ENCODE measurements at places on chromosomes 5 and 9.

DNA sequence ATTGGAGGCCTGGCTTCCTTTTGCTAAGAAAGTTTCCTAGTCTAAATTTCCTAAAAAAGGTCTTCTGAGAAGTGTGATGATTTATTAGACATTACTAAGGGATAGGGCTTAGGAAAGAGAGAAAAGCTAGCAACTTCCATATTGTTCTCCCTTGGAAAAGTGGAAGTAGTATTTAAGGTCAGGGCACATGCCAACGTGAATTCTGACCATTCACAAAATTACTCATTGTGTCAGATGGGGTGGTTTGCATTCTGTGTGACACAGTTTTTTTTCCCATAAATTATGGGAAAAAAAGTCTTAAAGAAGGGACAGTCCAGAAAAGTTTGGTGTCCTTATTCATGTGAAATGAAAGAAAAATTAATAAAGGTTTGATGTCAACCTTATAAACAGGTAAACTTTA is 110.0 kb upstream of the ARRDC3 start:
- DNase-seq: no peak

GRCh38 chr5:97554977-97555643 is 372.1 kb upstream of the RIOK2 start:
- DNase-seq: no peak

GRCh38 chr5:115402822-115403577 is 106.5 kb upstream of the CCDC112 start:
- DNase-seq: no peak

- no peak for DNase-seq
Observed at GRCh38 chr9:21141427-21141882, at the start of gene IFNW1. Gene IFNW1, minus strand, starts transcription at chr9:21141832. Its CDS starts 262 bp downstream, at chr9:21141570.

DNA sequence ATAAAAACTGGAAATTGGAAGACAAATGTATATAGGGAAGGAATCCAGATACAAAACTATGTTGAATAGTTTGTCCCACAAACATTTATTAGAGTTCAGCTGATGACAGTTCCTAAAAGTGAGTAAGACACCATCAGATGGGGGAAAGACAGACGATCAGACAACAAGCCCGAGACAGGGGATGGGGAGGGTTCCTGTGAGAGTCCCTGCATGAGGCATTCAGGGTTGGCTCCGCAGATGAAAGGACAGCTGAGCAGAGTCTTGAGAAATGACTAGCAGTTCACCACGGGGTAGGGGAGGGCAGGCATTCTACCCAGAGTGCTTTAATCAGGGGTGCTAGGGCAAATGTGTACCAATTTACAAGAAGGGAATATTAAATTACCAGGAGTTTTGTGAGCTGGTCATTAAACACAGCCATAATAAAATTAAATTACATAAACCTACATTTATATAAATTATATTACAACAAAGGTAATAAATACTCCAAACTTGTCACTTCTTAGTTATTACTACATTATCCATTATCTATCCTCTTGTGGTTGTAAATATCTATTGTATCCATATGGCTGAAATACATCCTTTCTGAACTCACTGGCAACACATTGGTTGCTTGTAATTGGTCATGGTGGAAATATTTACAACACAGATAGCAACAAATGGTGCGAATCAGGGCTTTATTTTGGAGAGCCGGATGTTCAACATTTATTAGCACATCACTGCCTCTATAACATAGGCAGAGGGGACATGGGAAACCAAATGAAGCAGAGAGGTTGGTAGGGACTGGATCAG is 27.8 kb downstream of the TNFSF15 start:
- DNase-seq: no peak

DNA sequence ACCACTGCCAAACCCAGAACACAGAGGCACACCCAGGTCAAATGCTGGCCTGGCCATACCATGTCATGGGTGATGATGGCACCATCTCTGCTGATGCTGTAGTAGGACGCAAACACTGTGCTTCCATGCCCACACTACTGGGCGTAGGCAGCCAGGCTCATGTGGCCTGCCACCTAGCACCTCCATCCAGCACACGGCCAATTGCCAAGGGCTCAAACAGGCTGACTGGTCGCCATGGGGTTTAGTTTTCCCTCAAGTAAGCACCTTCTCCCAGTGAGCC is 39.4 kb downstream of the BICD2 start:
- DNase-seq: no peak

DNA sequence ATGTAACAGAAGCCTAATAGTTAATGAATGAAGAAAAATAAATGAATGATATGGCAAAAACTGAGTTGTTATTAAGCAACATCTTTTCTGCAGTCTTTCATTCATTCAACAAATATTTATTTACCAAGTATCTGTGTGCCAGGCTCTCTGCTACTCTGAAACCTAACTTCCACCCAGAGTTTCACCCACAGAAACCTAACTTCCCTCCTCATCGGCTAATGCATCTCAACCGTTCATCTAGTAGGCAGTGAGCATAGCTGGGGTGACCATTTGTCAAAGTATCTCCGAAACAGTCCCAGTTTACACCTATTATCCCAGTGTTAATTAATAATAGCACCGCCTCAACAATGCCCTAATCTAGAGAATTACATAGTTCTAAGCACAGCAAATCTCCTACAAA is 1.5 kb downstream of the TTC39B start:
- DNase-seq: no peak

DNA sequence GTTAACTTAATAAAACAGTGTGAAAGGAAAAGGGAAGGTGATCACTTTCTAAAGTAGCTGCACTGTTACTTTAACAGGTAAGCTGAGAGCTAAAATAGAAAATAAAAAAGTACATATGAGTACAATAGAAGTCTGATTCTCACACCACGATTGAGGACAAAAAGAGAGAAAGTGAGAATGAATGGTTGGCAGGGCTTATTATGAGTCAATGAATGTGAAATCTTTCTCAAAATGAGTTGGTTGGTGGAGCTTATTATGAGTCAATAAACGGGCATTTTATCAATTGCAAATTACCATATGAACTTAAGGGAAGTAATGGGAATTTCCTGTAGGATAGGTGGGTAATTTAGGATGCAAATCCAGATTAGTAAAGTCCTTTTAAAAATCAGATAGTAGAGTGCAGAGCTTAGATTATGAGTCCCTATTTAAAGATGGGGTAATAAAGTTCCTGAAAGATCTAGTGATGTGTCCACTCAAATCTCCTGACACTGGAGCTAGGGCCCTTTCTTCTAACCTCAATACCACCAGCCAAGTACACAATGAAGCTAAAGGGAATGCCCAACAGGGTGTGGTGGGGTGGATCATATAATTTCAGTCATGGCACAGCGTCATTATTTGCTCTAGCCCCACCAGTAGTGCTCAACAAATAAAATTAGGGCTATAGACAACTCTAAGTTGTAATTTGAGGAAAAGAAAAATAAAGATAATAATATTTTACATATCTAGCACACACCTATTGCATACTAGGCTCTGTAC is 21.1 kb upstream of the TLR4 start:
- no peak for DNase-seq

DNA sequence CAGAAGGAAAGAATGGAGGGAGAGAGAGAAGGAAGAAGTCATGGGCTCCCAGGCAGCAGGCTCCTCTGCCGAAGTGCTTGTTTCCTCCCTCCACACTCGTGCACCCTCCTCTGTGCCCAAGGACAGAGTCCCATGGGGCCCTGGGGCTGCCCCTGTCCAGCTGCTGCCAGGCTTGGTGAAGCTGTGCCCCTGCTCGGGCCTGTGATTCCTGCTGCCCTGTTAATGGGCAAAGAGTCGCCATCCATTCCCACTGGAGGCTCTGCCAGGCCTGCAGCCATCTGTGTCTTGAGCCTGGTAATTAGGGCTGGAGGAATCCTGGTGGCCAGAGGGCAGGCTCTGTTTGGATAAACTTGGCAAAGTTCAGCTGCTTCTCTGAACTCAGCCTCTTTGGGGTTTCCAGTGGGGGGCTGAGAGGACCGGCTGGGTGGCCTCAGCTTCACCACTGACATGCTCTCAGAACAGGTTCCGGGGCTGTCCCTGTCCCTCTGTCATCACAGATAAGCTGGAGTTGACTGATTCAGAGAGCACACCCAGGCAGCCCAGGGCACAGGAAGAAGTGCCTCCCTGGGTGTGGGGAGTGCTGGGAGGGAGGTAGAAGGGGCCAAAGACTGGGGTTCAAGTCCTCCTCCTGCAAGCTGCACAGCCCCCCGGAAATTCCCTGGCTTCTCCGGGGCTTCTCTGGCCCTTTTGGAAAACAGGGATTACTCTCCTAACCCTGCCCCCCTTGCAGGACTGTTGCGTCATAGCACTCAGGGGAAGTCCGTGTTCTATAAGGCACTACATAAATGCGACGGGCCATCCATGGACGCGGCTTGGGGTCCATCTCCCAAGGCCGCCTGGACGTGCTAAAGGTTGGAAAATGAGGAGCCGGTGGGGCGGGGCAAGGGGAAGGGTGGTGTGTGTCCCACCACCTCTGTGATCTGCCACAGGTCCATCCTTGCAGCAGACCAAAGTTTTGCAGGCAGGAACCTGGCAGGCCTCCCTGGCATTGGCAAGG is 154.8 kb downstream of the PAX5 start:
- DNase-seq: no peak

- no peak for DNase-seq
Observed at GRCh38 chr9:102479191-102479590, 515.9 kb upstream of the CYLC2 start.

DNA sequence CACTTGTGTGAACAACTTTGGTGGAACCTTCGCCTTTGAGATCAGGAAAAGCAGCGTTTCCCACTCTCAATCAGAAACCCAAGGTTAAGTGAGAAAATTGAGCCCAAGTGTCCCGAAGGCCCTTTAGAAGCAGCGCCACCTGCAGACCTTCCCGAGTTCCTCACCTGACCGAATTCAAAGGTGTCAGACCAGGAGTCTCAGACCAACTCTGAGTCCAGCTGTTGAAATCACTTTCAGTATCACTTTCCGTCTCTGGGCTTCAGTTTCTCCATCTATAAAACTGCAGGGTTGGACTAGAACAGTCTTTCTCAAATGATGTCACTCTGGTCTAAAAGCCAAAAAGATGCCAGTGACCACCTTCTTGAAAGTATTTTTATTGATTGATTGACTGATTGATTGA is 31.7 kb upstream of the GRHPR start:
- no peak for DNase-seq

- no peak for DNase-seq
Observed at GRCh38 chr9:81906671-81907070, 21.6 kb upstream of the SPATA31D4 start.

- no peak for DNase-seq
Observed at GRCh38 chr5:171521219-171521633, 101.8 kb downstream of the FGF18 start.

GRCh38 chr9:13920557-13920956 is 393.4 kb downstream of the NFIB start:
- DNase-seq: no peak

GRCh38 chr9:136339173-136339957 is 12.0 kb downstream of the GPSM1 start:
- no peak for DNase-seq
